ENCODE measurements at places on chromosomes 2 and 18.

- DNase-seq, result no peak
These were observed 88.5 kb upstream of the EMILIN2 start for GRCh38 chr18:2758309-2758708.

GRCh38 chr2:6171294-6171693 lies 479.1 kb downstream of the SOX11 start:
- no peak for DNase-seq

GRCh38 chr18:22165049-22165602 lies 4.3 kb upstream of the GATA6 start:
- no peak for DNase-seq

DNA sequence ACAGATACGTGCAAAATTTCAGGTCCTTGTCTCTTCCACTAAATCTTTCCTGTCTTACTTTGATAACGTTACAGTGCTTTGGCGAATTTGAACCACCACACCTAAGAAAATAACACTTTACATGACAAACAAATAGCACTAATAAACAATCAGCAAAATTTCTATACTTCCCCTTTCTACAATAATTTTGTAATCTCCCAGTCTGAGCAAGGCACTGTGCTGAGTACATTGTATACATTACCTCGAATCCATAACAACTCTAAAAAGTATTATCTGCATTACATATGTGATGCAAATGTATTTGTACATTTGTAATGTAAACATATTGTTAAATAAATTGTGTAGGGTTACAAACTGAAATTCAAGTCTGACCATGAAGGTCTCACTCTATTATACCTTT lies 49.9 kb downstream of the RTN4 start:
- no peak for DNase-seq

DNA sequence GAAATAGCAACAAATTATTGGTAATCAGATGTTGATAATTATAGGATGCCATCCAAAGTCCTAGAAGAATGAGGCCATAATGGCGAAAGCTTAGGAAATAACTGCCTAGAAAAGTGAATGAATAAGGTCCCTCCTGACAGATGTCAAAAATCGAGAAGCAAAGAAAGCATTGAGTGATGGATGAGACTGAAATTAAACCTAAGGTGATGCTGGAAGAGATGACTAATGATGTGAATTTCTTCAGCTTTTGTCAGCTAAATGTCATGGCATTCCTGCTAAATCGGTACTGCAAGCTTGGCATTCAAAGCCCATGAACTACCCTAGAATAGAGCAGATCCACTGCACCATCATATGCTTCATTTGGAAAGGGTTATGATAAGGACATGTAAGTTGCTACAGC lies 74.8 kb upstream of the RGPD4 start:
- no peak for DNase-seq

DNA sequence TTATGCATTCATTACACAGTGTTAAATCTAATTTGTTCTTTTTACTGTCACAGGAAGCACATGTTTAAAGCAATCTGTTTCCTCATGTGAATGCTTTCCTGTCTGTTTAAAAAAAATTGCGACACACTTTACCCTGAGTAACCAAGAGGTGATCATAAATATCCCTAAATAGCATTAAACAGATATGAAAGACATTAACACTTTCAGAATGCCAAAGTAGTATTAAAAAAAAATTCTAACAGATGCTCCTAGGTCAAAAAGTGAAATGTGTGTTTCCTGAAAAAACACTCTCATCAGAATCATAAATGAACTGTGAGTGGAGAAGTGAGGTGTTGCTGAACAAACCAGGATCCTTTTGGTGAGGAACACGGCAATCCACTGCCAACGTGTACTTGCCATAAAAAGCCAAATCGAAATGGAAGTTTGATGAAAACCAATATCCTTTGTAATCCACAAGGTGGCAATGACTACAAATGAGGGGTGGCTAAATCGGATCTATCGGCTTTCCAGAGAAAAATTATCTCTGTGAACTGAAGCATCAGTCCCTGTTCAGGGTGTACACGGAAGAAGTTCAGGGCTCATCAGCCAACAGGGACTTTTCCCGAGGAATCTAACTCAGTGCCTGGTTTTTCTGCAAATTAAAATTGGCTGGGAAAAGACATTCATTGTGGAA lies 248.9 kb downstream of the TCF4 start:
- DNase-seq, result no peak

DNA sequence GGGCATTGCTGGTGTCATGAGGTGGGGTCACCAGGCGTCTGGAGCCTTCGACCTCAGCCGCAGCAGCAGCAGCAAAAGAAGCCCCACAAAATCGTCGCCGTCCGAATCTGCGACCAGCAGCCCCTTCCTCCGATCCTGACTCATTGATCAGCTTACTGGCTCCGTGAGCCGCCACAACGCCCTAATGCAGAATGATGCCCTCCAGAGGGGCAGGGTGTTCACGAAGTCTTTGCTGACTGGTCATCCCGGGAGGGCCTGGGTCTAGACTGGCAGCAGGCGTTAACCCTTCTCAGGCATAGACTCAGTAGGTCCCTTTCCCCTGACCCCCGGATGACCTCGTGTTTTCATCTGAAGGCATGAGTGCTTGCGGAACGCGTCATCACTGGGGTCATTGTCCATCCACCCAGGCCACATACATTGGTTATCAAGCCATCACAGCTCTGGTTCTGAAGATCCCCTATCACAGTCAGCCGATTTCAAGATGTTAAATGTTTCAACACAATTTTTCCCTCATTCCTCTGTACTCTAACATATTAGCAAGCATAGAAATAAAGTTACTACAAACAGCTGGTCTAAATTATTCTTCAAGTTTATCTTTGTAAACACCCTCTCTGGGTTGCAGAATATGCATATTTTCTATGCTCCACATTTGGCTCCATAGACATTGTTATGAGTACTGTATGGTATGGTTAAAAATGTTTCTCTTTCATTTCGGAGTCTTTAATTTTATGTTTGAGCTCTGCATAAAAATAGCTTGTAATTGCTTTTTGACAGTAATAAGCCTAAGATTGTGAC lies 83.3 kb upstream of the SALL3 start:
- DNase-seq, result no peak

DNA sequence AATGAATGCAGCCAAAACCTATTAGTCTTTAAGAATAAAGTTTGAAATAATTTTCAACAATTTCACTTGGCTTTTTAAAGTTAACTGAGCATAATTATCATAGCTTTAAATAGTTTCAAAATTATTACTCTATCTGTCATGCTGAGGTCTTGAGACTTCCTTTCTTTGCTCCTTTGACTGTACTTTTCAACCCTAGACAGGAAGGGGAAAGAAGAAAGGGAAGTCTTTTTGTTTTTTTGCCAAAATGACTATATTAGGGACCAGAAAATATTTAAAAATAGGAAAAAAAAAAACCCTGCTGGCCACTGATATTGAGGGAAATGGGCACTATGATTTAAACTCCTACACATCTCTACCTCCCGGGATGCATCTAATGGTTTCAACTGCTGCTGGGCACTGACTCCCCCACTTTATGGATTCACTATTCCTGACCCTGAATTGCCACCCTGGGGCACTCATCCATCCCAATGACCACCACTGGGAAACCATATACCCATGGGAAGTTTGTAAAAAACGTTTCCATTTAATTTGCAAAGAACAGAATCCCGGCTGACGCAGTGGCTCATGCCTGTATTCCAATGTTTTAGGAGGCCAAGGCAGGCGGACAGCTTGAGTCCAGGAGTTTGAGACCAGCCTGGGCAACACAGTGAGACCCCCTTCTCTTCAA lies 50.5 kb downstream of the GAREM1 start:
- no peak for DNase-seq

- no peak for DNase-seq
These were observed 27.1 kb upstream of the PIEZO2 start for GRCh38 chr18:11176481-11176881.

DNA sequence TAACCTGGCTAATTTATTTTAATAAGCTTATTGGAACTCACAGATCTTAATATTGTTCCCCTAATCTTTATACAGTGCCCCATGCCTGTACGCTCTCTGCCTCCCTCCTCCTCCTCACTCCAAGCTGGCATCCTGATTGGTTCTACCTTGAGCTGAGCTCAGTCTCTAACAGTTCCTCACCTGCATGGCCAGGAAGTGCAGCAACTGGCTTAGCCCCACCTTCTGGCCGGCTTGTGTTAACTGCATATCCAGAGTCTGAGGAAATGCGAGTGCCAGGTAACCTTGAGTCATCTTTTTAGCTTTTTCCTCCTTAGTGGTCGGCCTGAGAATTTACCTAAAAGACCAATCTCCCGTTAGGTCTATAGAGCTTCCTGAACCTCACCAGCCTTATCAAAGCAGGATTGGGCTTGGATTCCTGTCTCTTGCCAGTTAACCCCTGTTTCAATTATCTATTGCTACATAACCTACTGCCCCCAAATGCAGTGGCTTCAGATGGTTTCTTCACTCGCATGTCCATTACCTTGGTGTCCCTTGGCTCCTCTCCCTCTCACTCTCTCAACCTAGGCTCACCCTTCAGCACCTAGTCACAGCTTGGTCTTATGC lies 89.5 kb upstream of the STK39 start:
- DNase-seq, result peak; percentile 25

GRCh38 chr2:205811387-205811786 lies 129.1 kb downstream of the NRP2 start:
- DNase-seq, result no peak

- no peak for DNase-seq
These were observed 532.1 kb downstream of the RNF144A start for GRCh38 chr2:7449298-7449697.

DNA sequence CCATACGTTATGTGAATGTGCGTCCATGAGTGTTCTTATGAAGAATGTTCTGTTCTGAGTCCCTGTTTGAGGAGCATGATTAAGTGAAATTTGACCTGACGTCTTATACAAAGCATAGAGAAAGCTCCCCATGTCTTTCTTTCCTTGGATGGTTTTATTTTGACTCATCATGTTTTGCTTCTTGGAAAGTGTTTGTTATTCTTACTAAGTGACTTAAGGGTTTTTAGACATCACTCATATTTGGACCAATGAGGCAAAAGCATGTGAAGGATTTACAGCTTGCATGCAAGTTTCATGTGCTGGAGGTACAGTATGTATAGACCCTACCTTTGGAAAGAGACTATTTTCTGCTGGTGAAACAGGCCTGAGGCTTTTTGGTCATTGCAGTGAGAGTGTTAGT lies 33.5 kb upstream of the ZEB2 start:
- no peak for DNase-seq

DNA sequence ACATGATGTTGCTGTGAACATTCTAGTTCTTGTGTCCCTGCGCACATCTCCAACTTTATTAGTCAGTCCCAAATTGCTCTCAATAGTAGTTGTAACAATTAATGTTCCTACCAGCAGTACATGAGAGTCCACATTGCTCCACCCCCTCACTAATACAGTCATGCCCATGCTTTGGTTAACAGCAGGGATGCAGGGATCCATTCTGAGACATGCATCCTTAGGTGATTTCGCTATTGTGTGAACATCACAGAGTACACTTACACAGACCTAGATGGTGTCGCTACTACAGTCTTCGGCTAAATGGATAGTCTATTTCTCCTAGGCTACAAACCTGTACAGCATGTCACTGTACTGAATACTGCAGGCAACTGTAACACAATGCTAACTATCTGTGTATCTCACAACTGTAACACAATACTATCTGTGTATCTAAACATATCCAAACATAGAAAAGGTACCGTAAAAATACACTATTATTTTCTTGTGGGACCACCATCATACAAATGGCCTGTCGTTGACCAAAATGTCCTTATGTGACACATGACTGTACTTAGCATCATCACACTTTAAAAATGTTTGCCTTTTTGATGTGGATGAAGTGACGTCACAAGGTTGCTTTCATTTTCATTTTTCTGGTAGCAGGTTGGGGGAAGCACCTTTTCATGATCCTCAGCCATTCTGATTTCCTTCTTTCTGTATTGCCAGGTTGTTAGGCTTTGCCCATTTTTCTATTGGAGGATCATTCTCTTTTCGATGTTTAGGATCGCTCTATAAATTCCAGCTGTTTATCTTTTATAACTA lies 82.9 kb upstream of the RNF152 start:
- peak; percentile 55 for DNase-seq

- no peak for DNase-seq
These were observed 566.0 kb downstream of the TMX3 start for GRCh38 chr18:68148863-68149262.

DNA sequence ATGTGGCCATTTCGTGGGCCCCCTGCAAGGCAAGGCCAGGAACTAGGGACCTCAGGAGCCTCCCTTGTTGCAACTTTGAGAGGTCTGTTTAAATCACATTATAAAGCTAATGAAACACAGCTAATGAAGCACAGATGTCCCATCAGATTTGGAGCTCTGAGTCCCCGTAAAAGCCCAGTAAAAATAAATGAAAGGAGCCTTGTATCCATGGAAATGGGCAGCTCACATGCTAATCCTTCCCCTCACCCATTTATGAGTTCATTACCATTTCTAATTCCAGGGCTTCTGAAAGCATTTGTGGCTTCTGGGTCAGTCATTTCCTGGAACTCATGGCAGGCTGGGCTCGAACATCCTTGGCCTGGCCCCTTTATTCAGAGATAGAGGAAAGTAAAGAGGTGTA lies 274.8 kb downstream of the SS18 start:
- DNase-seq, result no peak

DNA sequence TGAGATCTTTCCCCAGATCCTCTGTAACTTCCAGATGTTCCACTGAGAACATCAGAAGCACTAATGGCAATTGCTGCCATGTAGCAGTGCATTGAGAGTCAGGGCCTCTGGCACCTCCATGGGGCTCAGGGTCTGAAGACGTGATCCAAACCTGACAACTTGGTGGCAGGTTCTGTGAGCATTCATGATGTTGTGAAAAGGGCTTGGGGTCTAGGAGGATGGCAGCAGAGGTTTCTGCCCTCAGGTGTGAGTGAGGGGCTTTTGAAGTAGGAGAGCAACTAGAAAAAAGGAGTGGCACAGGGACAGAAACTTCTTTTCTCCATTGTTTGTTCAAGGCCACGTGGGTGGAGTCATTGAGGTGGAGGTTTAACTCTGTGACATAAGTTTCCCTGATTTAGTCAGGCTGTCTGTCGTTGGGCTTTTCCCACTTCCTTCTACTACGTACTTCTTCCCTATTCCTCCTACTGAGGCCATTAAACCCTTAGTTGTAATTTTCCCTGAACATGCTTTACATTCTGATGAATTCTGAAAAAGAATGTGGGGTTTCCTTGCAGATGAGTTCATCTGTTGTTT lies 13.1 kb downstream of the CFLAR start:
- peak; percentile 58 for DNase-seq

DNA sequence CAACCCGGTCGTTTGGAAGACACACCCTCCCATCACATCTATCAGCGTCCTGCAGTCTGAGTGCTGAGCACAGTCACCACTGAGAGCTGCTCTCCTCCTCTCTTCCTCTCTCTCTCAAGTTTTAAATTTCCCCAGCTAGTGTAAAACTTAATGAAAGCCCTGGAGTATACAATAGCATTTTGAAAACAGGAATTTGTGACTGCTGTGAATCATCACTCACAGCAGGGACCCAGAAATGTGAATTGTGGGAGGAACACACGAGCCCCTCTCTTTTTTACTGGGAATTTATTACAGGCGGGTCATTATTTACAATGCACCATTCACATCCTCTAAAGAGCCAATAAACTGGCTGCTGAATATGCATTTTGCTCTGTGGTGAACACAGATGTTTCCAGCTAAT lies 185.0 kb upstream of the SMIM21 start:
- DNase-seq, result no peak

GRCh38 chr2:128500138-128500800 lies 181.6 kb upstream of the HS6ST1 start:
- DNase-seq, result no peak

- no peak for DNase-seq
These were observed 3.3 kb downstream of the TAF1B start for GRCh38 chr2:9846554-9846953.

GRCh38 chr2:197059477-197059876 lies 133.0 kb upstream of the PGAP1 start:
- no peak for DNase-seq

- DNase-seq, result no peak
These were observed 160.9 kb downstream of the BAZ2B start for GRCh38 chr2:159455330-159455918.

Measured in activated T-helper 1 cell treated with anti-CD3 and anti-CD28 coated beads, Interleukin-12 subunit alpha, Interleukin-12 subunit beta, Interleukin-2, Interleukin-4 antibody, amounts not matched to agents 30 ng/mL and 10 ng/mL and 1 ng/mL, durations not matched to agents 14 hours and 24 hours and 36 hours (primary cell).